ENCODE measurements at places on chromosomes 1 and 21.
A peak's percentile ranks its signal among the peaks of the same experiment; 100 is the strongest.

DNA sequence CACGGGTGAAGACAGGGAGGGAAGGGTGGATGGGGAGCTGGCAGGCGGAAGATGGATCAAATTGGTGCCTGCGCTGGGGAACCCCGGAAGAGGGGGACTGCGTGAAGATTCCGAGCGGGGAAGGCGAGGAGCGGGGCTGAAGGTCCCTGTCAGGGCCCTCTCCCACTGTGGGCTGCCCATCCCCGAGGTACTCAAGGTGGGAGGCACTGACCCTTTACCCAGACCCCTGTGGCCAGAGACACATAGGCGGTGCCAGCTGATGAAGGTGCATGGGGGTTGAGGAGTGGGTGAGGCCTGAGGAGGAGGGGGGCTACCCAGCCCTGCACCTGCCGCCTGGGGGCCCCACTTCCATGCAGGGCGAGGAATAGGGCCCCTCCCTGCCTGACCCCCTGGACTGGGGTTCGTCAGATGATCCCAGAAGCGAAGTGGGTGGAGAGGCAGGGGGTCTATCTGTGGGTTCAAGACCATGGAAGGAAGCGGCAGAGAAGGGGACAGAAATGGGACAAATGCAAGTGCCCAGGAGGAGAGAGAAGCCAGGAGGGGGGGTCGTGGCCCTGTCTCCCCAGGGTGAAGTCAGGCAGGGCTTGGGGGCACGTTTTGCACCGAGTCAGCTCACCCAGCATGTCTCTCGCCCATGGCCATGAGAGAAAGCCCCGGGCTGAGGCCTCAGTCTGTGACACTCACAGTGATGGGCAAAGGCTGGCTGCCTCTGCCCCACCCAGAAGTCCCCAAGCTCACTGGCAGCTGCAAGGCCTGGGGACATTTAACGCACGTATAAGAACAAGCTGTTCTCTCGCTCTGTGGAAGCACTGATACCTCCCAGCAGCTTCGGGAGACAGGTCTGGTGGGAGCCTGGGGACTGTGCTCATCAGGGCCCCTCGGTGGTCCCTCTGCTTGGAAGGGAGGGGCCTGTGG lies 7.0 kb upstream of the MMEL1 start:
- no peak for DNase-seq

GRCh38 chr1:64891448-64891825 lies 74.9 kb downstream of the JAK1 start:
- no peak for DNase-seq

- DNase-seq, result no peak
Measured at GRCh38 chr1:107110326-107110725, 30.5 kb upstream of the NTNG1 start.

- peak; percentile 2 for DNase-seq
Measured at GRCh38 chr1:72357411-72357810, 75.1 kb upstream of the NEGR1 start.

GRCh38 chr1:35845766-35846165 lies 37.2 kb upstream of the AGO1 start:
- no peak for DNase-seq

DNA sequence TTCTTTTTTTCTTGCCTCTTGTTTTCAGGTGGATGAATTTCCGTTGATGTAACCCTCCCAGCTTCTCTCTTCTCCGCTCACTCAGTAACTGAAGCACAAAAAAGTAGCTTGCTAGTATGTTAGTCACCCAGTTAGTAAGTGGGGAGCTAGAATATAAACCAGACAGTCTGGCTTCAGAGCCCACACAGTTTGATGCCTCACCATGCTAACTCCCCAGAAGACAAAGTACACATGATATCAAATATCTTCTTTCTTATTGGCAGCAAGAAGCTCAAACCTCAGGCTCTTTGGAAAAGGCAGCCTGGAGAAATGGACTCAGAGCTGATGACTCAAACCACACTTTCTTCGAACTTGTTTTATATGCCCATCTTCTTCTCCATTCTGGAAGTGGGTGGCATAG lies 187.5 kb upstream of the PLXNA2 start:
- DNase-seq, result peak; percentile 61

DNA sequence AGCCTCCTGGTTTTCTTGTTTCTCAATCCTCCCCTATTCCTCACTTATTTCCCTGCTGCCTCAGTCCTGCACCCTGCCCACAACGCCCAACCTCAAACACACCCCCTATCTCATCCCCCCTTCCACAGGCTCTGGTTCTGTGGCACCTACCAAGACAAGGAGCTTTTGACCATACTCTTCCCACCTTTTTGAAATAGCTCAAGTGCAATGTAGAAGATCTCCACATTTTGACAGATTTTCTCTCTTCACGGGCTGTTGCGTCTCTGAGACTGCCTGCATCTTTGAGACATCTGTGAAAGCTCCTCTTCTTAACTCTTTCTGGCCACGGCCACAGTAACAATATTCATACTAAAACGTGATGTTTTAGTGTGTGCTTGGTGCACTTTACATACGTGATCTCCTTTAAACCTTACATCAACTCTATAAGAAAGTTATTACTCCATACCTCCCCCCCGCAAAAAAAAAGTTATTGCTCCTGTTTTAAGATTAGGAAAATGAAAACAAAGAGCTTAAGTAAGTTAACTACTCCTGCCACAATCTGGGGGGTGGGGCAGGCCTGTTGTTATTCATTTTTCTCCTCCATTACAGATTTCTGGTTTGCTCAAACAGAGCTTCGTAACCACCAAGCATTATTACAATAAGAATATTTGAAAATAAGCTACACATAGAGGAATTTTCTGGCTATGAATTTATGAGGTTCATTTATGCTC lies 1.8 kb upstream of the SERBP1 start:
- DNase-seq, result no peak

DNA sequence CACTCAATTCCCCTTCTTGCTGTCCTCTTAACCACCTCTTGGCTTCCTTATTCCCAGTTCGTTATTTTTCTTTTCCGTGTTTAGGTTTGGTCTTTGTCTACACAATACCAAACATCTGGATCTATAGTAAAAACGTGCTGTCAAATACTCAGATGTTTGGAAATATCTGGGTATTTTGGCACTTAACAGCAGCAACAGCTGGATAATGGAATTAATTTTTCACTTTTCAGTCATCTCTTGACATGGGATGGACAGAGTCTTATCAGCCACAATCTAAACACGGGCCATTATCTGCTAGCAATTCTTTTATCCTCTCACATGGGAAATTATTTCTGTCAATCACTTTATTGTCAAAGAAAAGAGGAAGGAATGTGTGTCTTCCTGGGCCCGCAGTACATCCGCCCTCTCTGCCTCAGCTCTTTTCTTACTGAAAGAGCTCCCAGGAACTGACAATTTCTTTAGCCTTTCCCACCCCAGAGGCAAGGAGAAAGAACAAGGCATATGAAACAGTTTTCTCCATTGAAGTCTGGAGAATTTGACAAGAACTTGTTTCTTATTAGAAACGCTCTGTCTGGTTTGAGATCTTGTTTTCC lies 13.4 kb downstream of the NHLH2 start:
- no peak for DNase-seq

DNA sequence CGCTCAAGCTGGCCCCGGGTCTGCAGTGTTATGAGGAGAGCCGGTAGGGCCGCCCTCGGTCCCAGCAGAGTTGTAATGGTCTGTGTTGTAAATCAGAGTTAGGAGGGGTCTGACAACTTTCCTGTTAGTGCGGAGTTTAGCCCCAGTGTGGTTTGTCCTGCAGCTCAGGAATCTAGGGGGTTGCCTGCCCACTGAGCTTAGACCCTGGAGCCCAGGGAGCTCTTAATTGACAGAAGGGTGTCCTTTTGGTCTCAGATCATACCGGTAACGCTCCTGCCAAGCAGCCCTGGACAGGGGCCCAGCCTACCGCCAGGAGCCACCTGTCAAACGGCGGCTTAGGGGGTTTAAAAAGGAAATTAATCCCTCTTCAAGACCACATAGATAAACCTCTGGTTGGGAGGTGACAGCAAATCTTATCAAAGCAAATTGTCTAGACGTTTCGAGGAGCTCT lies 164.4 kb downstream of the DYRK1A start:
- DNase-seq, result no peak

GRCh38 chr1:67441739-67442281 lies 11.6 kb upstream of the SERBP1 start:
- DNase-seq, result no peak

DNA sequence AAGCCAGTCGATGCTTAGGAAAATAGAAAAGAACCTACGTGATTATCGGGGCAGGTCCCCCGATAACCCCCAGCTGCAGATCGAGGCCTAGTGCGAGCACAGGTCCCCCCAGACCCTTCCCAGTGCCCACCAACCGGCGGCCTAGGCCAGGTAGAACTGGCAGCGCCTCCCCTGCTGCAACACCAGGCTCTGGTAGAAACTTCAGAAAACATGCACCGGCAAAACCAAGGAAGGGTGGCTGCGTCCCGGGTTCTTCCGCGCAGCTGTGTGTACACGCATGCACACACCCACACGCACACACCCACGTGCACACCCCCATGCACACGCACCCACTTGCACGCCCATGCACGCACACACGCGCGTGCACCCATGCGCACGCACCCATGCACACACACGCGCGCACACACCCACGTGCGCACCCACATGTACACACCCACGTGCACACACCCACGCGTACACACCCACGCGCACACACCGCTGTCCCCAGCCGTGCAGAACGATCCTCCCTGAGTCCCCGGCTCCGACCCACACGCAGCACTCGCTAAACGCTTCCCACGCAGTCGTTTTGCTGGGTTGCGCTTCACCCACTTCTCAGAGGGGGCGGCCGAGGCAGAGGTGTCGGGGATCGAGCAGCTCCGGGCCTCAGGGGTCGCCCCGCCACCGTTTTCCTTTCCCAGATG lies 5.2 kb downstream of the TSPEAR start:
- DNase-seq, result no peak

GRCh38 chr1:174491606-174492005 lies 43.8 kb downstream of the GPR52 start:
- DNase-seq, result no peak

- DNase-seq, result no peak
Measured at GRCh38 chr1:45306319-45306718, 20.4 kb upstream of the HPDL start.

- DNase-seq, result no peak
Measured at GRCh38 chr1:97252076-97252475, 530.5 kb downstream of the PTBP2 start.

DNA sequence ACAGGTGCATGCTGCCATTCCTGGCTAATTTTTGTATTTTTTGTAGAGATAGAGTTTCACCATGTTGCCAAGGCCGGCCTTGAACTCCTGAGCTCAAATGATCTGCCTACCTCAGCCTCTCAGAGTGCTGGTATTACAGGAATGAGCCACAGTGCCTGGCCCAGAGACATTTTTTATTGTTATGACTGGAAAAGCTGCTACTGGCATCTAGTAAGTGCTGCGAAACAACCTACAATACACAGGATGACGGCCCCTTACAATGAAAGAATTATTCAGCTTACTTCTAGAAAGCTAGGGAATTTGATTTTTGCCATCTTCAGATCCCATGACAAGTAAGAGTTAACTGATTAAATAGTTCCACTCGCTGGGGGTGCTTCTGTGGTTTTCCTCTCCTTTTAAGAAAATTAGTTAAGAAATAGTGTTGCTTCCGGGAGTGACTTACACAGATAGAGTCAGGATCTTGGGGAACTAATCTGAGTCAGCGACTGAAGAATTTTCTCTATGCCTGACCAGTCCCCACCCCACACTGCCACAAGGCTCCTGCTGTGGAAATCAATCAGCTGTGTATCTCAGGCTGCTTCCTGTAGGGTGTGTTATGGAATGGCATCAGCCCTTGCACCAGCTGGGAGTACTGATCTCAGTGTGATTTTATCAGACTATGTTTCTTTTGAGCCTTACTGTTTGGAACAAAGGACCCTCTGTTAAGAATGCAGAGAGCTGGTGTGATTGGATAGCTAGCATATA lies 93.0 kb upstream of the BMP8A start:
- DNase-seq, result peak; percentile 91

DNA sequence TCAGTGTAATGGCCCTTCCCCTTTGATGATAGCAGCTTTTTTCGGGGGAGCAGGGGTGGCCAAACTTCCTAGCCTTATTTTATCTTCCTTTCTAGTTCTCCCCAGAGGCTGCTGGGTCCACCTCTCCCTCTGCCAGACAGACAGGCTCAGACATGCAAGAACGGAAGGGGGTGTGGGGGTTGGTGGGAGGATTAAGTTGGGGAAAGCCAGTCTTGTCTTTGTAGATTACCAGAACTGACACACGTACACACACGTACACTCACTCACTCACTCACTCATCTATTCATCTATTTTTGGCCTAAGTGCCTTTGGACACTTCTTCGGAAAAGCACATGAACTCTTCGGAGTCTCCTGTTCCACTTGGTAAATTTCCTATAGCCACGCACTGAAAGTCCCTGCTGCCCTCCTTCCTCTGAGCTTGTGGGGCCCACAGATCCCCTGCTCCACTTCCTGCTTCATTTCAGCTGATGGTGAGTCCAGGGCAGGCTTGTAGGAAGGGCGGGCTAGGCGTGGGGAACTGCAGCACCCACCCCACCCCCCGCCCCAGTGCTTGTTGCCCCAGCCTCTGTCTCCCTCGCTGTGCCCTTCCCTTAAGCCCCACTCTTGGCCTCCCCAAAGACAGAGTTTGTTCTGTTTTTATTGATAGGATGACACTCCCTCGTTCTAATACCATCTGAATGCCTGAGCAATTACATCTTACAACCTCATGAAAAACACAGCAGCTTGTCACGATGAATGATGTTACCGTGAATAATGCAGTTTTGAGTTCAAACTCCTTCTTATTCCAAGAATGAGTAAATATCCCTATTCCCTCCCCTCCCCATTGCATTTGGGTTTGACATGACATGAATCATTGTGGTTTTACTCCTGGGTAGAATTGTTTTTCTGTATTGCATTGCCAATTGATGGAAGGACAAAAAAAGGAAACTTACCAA lies 60.7 kb upstream of the ATP5PO start:
- DNase-seq, result peak; percentile 78

DNA sequence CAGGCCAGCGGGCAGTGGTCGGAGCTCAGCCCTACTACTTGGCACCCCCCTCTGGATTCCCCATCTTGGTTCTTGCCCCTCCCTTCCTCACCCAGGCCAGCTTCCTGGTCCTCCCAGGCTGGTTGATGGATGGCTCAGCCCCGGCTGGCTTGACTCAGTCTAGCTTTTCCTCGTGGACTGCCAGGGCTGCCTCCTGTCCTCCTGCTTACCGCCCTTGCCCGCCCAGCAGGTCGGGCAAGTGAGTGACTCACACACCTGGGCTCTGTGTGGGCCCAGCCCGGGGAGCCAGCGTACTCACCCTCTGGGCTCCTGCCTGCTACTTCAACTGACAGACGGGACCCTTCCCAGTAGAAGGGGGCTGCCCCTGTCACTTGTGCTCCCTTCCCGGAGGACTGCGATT lies 19.5 kb upstream of the ARHGEF10L start:
- DNase-seq, result no peak

- DNase-seq, result peak; percentile 8
Measured at GRCh38 chr1:236854605-236854983, 59.5 kb downstream of the MTR start.

DNA sequence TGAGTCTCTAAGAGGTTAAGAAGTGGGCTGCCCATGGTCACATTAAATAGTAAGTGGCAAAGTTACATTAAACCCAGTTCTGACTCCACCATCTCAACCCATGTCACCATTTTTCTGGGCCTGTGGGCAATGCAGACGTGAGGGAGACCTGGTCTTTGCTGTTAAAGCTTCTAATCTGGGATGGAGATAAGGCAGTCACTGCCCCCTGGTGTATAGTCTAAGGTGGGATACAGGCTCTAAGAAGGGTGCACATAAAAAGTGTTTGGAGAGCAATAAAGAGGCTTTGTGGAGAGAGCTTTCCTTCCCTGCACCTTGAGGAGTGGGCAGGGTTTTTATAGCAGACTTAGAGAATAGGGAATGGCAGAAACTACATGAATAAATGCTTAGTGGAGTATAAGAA lies 141.3 kb downstream of the ROR1 start:
- DNase-seq, result no peak

- DNase-seq, result no peak
Measured at GRCh38 chr1:29683472-29683871, 447.1 kb downstream of the PTPRU start.

- DNase-seq, result no peak
Measured at GRCh38 chr1:226086776-226087175, 24.3 kb downstream of the H3-3A start.

Data from AG04450 (cell line).